ENCODE measurements at places on chromosomes 13 and 19.

GRCh38 chr13:93776936-93777335 lies 550.3 kb downstream of the GPC6 start:
- no peak for DNase-seq

DNA sequence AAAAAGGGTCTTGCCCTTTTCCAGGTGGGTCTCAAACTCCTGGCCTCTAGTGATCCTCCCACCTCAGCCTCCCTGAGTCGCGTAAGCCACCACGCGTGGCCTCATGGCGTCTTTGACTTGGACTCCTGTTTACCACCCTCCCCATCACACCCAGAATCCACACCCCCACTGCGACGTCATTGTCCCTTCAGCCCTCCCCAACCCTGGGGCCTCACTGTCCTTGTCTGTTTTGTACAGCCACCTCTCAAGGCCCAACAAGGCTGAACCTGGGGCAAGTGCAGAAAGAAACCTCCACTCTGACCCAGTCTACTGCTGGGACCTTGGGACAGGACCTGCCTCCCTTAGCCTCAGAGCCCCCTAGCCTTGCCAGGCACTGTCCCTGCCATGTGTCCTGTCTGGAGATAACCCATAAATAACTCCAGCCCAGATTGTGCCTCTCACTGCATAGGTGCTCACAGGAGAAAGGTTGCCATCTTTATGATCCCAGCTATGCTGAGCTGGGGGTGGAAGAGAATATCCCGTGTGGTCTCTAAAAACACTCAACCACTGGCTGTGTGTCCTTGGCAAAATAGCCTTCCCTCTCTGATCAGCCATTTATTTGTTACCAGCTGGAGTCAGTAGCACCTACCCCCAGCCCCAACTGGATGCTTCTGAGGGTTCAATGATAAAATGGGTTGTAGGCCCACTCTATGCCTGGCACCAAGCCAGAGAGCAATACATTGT lies 1.8 kb upstream of the IFI30 start:
- peak; percentile 53 for DNase-seq

- DNase-seq, result no peak
Measured at GRCh38 chr13:52393572-52394357, 12.2 kb downstream of the THSD1 start.

GRCh38 chr13:52850396-52851136 lies 2.1 kb upstream of the PCDH8 start:
- peak; percentile 80 for DNase-seq

DNA sequence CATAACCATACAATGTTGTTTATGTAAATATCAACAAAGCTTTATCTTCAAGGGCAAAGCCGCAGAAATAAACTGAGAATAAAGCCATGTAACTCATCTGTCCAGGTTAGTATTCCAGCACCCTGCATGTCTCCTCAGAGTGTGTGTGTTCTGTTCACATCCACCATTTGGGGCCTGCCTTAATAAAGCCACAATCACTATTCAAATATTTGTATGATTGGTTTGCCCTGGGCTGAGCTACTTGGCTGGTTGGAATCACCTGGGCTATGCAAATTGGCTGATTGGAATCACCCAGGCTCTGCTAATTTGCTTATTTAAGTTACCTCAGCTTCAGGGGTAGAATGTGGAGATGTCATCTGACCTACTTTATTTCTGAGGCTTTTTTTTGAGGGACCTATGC lies 42.4 kb upstream of the ZNF737 start:
- DNase-seq, result no peak

GRCh38 chr19:1245494-1246264 lies 2.7 kb upstream of the MIDN start:
- no peak for DNase-seq

GRCh38 chr13:105334211-105334610 lies 1201.3 kb downstream of the EFNB2 start:
- DNase-seq, result no peak

DNA sequence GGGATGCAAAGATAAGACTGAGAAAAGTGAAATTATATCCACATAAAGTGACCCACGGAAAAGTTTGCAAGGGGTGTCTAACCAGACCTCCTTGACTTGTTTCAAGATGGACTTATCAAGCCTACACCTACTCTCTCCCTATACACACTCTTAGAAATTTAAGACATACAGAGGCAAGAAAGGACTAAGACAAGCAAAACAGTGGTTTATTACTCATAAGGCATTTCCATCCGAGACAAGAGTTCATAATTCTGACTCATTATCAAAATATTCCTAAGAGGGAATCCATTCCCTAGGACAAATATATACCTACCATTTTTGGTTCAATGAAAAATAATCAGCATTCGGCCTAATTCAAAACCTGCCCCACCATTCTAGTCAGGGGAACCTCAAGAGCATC lies 232.6 kb upstream of the GPC6 start:
- no peak for DNase-seq

DNA sequence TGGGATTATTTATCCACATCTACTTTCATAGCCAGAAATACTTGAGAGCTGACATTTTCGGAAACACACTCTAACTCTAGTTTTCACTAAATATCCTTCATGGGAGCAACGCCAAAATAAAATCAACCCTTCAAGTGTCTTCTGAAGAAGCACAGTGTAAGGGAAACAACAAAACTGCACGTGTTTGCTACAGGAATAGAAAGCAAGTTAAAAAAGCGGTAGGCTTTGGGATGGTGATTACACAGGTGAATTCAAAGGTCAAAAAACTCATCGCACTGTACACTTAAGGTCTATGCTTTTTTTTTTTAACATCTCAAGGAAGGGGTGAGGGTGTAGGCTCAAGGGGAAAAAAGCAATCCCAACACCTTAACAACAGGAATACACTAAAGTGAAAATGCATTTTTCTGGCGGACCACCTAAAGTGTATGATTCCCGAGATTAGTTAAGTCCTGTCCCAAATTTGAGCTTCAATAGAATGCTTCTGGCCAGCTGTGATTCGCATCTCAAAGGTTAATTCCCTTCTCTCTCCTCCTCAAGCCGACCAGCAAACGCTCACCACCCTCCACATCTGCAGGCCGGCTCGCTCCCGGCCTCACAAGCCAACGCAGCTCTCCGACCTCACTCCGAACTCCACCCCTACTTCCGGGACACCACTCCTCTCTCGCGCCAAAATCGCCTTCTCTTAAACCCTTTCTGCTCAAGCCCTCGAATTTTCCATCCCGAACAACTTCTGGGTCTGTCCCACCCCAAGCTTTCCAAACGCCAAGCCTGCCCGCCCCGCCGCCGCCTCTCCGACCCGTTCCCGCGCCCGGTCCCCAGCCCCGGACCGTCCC lies 1.1 kb downstream of the ARGLU1 start:
- DNase-seq, result peak; percentile 71

- no peak for DNase-seq
Measured at GRCh38 chr13:49472186-49472585, 23.6 kb upstream of the PHF11 start.

- no peak for DNase-seq
Measured at GRCh38 chr19:3556423-3556977, 886 bp downstream of the MFSD12 start.

- no peak for DNase-seq
Measured at GRCh38 chr19:7476241-7476640, 12.6 kb downstream of the PEX11G start.

DNA sequence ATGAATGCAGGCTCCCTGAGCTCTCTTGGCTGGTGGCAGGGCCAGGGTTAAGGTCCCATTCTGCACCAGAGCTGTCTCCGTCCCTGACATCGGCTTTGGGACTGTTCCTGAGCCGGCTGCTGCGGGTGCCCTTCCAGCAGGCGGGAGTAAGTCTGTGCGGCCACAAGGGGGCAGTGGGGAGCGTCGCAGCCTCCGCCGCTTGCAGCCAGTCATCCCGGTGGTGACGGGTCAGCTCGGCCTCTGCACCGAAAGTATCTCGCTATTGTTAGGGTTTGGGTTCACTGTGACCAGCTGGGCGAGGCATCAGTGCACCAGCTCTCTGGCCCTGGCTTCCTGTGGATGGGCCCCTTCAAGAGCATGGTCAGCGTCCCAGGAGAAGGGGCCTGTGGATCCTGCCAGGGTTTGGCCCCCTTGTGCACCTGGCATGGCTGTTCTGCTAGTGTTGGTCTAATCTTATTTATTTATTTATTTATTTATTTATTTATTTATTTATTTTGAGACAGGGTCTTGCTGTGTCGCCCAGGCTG lies 15.1 kb downstream of the NDUFB7 start:
- peak; percentile 90 for DNase-seq

DNA sequence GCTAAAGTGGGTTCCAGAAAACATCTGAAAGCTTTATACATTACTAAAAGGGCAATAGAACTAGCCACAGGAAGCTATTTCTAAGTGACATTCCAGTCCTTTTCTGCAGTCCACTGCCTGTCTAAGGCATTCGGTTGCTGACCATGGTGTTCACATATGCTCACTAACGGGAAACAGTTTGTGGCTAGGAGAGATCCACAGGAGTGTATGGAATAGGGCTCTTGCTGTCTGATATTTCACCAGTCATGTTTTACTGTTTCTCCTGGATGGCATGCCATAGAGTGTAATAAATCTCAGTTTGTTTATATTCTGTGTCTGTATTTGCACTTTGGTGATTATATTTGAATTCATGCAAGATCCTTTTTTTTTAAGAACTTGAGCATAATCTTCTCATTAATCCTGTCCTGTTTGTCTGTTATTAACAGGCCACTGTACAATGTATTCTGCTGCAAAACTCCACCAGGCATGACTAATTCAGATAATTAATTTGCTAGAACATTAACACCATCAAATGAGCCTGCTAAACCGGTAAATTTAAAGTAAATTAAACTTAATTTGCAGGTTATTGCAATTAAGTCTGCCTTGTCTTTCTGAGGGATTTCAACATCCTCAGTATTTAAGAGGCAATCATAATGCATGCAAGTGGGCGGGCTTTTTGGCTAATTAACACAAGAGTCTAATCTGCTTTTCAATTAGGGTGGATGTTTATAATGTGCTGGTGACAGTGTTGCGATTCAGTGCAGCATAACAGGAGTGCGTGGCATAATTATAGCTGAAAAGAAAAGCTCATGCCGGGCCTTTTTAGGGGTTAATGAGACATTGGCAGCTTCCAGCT lies 201.3 kb downstream of the POU4F1 start:
- DNase-seq, result no peak

DNA sequence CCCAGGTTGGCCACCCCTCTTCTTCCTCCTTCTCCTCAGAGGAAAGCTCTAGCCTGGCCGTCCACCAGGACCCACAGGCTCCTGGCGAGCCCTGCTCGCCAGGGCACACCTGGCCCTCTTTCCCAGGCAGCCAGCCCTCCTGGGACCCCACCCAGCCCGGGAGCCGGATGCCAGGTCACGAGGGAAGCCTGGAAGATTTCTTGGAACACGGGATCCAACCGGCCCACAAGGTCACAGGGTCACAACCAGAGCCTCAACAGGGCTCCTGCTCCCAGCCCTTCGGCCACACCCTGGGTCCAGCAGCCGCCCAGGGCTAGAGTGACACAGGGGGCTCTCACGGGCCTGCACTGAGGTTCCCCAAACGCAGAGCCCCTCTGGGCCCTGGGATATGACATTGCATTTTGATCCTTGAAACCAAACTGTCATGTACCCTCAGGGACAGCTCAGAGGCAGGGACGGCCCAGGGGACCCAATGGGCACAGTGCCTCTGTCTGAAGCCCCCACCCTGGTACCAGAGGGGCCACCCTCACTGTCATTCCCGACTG lies 5.5 kb downstream of the MKNK2 start:
- DNase-seq, result no peak

- no peak for DNase-seq
Measured at GRCh38 chr13:37326334-37326733, 220.9 kb upstream of the CSNK1A1L start.

DNA sequence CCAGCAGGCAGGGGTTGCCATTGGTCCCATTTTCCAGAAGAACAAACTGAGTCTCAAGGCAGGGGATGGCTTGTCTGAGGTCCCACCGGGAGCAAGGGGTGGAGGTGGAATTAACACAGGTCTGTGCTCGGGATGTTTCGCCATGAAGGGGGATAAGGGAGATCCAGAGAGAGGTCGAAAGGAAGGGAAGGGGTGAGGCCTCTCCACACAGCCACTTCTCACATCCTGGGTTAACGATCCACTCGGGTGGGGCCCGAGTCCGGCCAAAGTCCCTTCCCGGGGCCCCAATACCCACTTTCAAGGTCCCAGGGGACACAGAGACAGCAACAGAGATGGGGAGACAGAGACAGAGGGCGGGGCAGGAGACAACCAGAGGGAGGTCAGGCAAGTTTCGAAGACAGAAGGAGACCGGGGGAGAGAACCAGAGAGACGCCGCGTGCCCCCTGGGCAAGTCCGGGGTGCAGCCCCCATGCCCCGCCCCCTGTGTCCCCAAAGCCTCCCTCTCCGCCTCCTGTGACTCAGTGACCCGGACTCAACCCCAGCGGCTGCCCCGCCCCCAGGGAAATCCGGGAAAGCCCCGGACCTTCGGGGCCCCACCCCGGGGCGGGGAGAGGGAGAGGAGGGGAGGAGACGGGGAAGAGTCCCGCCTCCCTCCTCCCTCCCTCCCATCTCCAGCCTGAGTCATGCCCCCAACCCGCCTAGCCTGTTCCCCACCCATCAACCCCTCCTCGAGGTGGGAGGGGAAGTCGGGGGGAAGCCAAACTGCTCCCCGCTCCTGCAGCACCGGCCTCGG lies 1.4 kb upstream of the BCL3 start:
- peak; percentile 87 for DNase-seq

GRCh38 chr13:27425158-27425917 lies 919 bp downstream of the GTF3A start:
- peak; percentile 20 for DNase-seq

GRCh38 chr19:4233282-4233853 lies 4.0 kb downstream of the EBI3 start:
- peak; percentile 62 for DNase-seq

GRCh38 chr13:109151255-109151654 lies 521.8 kb downstream of the MYO16 start:
- DNase-seq, result no peak

DNA sequence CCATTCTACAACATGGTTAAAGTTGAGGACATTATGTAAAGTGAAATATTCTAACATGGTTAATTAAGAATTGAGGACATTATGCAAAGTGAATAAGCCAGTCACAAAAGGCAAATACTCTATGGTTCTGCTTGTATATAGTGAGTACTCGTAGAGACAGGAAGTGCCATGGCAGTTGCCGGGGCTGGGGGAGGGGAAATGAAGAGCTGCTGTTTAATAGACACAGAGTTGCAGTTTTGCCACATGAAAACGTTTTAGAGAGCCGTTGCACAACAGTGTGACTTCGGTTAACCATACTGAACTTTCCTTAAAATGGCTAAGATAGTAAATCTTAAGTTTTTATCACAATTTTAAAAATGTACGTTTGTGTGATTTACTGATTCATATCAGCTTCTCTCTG lies 176.9 kb downstream of the SHISA2 start:
- no peak for DNase-seq

GRCh38 chr19:51760697-51761356 lies at the start of gene FPR2:
Gene FPR2, plus strand, starts transcription at chr19:51761180. Its CDS starts 7,479 bp downstream, at chr19:51768659.
- DNase-seq, result no peak

DNA sequence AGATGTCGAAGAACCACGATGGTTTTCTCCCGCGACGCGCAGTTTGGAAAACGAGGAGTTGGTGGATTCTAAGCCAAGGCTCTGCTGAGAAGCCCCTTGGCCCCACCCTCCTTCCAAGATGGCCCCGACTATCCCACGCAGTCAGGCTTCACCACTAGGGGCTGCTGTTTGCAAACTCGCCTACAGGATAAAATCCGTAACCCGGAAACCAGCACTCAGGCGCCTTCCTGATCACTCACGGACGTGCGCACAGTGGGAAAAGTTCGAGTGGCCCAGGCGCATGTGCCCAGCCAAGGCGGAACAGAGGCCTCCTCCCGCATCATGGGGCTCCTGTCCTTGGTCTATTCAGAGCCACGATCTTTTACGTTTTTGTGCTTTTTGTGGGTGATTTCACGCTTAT lies 19.2 kb upstream of the UQCR11 start:
- peak; percentile 88 for DNase-seq
